Stimulated activated CD4-positive, alpha-beta T cell treated with anti-CD3 and anti-CD28 coated beads, Interleukin-15, amount 100 ng/mL, for 24 hours (primary cell): ENCODE measurements at places on chromosomes 4 and X.

- no peak for DNase-seq
Observed at GRCh38 chrX:72685018-72685417, 29.1 kb downstream of the PHKA1 start.

- no peak for DNase-seq
Observed at GRCh38 chrX:107721318-107721717, 54.3 kb downstream of the TSC22D3 start.

- peak; percentile 63 for DNase-seq
Observed at GRCh38 chr4:183256756-183257385, 63.2 kb downstream of the CLDN22 start.

DNA sequence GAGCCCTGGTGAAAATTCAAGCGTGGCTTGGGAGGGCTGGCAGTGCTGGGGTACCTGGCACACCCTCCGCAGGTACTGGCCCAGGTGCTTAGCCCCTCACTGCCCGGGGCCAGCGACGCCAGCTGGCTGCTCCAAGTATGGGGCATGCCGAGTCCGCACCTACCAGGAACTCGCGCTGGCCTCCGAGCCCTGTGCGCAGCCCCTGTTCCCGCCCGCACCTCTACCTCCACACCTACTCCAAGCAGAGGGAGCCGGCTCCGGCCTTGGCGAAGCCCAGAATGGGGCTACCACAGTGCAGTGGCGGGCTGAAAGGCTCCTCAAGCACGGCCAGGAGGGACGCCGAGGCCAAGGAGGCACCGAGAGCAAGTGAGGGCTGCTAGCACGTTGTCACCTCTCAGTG lies 14.9 kb upstream of the DHX15 start:
- no peak for DNase-seq
